ENCODE measurements at places on chromosomes 3 and 15.

DNA sequence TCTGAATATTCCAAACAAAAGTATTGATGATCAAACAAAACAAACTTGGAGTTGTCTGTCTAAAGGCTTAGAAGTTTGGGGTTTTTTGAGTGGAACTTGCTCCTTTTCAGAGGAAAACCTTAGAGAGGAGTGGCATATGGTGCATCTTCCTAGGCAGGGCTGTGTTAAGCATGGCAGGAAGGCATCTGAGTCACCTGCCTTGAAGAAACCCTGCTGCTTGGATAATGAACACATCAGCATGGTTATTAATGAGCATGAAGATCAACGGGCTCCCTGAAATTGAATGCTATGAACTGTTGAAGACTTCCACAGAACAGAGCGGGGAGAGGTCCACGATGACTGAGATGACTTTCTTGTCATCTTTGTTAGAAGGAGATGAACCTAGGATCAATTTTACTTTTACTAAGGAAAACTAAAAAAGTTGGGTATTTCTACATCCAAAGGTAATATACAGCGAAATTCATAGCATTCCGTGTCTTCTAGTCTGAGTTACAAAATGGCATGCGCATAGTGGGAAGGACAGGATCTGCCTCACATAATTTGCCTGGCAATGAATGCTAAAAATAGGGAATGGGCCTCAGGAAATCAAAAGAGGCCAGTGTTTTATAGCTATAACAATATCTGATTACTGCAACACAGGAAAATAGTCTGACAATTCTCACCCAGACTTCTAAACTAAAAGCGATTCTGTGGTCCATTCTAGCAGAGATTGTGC, 11.6 kb upstream of the TMED3 start:
- no peak for DNase-seq

DNA sequence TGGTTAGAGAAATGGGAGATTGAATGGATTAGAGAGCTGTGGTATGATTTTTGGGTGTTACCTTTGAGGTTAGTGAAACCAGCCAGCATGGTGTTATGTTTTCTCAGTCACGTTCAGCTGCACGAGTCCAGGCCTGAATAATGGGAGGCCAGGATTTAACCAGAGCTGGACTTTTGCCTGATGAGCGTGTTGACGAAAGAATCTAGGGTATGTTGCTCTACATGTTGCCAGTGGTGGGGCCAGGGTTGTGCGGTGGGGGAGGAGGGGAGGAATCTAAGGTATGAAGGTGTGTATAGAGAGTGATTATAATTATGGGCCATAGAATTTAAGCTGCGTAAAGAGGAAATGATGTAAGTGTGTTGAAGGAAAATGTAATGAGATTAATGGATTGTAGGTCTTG, 22.8 kb downstream of the MINDY2 start:
- DNase-seq: no peak

DNA sequence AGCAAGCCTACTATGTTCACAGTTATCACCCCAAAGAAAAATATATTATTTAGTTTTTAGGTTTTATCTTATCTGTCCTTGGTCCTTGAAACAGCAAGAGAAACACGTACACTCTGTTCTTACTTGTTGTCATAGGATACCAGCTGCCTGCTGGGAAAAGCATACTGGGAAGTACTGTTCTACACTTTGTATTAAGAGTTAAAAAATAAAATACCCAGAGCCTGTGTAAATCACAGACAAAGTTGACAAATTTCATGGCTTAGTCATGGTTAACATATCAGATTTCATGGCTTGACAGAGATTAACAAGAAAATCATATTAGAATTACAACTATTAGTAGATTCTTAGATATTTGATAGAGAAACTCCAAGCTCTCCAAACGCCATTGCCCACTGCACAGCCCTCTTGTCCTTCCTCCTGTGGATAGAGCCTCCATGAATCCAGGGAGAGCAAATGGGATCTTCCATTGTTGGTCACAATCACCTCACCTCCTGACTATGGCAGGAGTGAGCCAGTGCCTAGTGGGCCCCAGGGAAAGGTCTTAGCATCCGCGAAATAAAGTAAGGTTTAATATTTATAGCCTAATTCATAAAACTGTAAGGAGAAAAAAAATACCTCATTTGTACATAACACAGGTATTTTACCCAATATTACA, 128.1 kb upstream of the WNT5A start:
- DNase-seq: no peak

- DNase-seq: no peak
These were observed 167.7 kb downstream of the NEK10 start for GRCh38 chr3:27201492-27201891.

DNA sequence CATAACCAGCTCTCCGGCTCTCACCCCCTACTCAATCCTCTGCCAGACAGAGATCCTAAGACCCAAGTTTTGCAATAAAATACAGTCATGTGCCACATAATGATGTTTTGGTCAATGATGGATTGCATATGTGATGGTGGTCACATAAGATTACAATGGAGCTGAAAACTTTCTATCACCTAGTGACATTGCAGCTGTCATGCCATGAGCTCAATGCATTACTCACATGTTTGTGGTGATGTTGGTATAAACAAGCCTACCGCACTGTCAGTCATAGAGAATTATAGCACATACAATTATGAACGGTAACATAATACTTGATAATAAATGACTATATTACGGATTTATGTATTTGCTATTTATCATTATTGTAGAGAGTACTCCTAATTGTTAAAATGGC, 26.9 kb upstream of the SAMMSON start:
- no peak for DNase-seq

DNA sequence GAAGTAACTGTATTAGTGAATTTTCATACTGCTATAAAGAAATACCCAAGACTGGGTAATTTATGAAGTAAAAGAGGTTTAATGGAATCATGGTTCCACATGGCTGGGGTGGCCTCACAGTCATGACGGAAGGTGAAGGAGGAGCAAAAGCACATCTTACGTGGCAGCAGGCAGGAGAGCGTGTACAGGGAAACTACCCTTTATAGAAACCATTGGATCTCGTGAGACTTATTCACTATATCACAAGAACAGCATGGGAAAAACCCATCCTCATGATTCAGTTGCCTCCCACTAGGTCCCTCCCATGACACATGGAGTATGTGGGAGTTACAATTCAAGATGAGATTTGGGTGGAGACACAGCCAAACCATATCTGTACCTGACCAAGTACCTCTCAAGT, 812.3 kb upstream of the ALCAM start:
- no peak for DNase-seq
